Testis (tissue), 5 donors: ENCODE measurements at places on chromosomes 4 and X.

DNA sequence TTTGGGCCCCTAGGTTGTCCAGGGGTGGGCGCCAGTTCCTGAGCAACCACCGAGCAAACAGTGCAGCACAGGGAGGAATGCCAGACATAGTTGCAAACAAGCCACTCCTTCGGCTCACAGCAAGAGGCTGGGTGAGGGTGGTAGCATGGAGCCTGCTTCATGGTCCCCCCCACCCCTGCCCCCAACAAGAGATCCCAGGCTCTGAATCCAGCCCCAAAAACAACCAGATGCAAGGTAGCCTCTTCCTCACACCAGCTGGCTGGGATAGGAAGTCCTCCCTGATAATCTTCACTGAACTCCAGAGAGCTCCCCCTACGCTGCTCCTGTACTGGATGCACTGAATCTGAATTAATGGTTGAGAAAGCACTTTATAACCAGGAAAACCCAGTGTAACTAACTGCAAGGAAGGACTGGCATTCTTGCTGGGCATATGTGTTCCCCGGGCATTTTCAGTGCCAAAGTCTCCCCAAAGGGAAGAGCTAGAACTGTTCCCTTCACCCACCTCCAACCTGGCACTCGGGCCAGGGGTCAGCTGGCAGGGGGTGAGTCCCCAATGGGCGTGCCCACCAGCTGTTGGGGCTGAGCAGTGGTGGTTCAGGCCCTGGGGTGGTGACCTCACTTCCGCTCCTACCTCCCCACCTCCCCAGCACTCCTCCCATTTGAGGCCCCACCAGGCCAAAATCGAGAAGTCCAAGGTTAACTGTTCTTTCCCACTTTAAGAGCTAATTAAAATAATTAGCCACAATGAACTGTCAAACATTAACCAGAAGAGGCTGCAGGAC is 1.5 kb downstream of the ELF4 start:
- no peak for DNase-seq

- no peak for DNase-seq
These were observed 132.6 kb downstream of the AKAP4 start for GRCh38 chrX:50068285-50068563.

GRCh38 chrX:136447308-136447707 is 40.4 kb upstream of the BRS3 start:
- DNase-seq = no peak

DNA sequence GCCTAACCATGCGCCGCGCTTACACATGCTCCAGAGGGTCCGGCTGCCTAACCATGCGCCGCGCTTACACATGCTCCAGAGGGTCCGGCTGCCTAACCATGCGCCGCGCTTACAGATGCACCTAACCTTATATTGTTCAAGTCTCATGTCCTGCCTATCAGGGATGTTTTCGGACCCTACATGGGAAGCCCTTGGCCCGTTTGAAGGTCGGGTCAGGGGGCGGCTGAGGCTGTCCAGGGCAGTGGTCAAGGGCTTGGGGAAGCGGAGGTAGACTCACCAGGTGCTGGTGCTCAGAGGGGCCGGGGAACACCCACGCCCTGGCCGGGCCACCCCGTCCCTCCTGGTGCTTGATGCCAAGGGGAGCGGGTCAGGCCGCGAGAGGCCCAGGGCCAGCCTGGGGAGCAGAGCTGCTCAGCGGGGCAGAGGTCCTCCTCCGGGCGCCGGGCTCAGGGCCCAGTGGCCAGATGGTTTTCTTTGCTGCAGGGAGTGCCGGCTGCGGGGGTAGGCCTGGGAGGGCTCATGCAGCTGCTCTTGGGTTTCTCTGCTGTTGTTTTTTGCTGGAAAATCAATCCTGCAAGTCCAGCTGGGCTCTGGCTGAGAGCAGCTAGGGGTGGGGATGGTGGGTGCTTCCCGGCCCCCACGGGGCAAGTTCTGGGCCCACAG is 35.4 kb upstream of the SPON2 start:
- DNase-seq = peak; percentile 82

- no peak for DNase-seq
These were observed 676.7 kb upstream of the ACTRT1 start for GRCh38 chrX:128728943-128729342.

- no peak for DNase-seq
These were observed 17.5 kb upstream of the SAT1 start for GRCh38 chrX:23765449-23765848.

- DNase-seq = no peak
These were observed 61.2 kb downstream of the HMGB2 start for GRCh38 chr4:173272996-173273395.

DNA sequence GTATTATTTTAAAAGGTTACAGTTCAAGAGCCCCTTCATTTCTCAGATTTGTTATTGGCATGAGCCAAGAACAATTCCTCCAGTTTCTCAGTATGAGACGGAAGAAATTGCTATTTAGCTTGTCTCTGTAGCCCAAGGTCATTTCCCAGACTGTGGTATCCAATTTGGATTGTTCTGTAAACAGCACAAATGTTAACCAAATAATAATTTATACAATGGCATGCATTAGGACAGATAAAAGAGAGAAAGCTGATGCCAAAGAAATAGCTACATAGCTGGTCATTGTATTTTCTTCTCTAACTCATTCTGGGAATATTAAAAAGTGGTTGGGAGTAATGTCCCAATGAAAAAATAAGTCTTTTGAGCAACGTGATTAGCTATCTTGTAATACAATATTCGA is 134.6 kb upstream of the NPY2R start:
- no peak for DNase-seq

GRCh38 chrX:151323054-151323453 is 74.0 kb upstream of the VMA21 start:
- DNase-seq = no peak

GRCh38 chrX:40015693-40016092 is 82.1 kb downstream of the BCOR start:
- no peak for DNase-seq

GRCh38 chrX:38661561-38661960 is 100.2 kb downstream of the TSPAN7 start:
- DNase-seq = no peak

DNA sequence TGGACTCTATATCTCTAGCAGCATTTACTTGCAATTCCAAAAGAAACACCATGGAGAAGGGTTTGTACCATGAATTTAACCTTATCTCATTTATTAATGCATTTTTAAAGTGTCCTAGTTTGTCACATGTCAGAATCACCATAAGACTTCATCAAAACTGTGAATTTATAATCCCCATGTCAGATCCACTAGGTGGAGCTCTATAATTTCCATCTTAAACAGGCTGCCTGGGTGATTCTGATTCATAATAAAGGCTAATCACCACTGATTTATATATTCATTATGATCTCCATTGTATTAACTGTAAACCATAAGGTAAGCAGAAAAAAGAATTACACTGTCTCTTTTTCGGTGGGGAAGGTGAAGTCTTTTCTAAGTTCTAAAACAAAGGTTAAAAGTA is 4.0 kb downstream of the TCEAL2 start:
- no peak for DNase-seq

GRCh38 chr4:54750341-54750740 is 92.6 kb downstream of the KIT start:
- no peak for DNase-seq

- no peak for DNase-seq
These were observed 14.5 kb downstream of the CRMP1 start for GRCh38 chr4:5878359-5878758.

DNA sequence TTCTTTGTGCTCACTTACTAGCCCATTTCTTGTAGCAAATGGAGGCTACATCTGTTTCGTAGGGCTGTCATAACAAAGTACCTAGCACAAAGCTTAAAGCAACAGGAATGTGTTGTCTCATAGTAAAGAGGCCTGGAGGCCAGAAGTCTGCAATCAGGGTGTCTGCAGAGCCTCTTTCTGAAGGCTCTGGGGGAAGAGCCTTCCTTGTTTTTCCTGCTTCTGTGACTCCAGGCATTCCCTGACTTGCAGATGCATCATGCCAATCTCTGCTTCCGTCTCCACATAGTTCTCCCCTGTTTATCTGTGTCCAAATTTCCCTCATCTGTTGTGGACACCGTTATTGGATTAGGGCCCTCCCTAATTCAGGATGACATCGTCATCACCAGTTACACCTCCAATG is 67.1 kb downstream of the SHROOM2 start:
- no peak for DNase-seq

- no peak for DNase-seq
These were observed 443.3 kb upstream of the FAT1 start for GRCh38 chr4:187166886-187167512.

DNA sequence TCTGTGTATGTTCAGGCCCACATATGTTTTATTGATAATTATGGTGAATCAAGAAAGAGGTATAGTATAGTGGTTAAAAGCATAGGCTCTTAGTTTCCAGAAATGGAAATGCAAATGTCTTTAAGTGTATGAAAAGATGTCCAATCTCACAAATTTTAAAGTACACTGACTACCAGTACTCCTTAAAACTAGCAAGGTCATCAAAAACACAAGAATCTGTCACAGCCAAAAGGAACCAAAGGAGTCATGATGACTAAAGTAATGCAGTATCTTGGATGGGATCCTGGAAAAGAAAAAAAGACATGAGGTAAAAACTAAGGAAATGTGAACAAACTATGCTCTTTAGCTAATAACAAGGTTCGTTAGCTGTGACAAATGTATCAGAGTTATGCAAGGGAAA is 661 bp upstream of the RBM41 start:
- DNase-seq = no peak

GRCh38 chr4:187000281-187000680 is 276.6 kb upstream of the FAT1 start:
- DNase-seq = no peak

DNA sequence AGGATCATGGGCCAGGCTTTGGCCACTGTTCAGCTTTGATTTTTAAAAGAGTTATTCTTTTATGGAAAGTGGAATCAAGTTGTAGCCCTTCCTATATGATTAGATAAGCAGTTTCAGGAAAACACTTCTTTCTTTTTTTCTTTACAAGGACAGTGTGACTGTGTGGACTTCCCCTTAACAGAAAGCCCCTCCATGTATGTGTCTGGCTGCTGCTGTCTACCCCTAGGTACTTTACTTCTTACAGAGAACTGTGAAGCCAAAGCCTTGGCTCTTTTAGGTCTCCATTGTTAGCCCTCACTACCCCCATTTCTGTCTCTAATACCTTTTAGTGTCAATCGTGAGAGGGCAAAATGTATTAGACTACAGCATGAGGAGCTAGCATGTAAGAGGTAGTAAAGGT is 19.1 kb downstream of the VSIG1 start:
- DNase-seq = no peak

GRCh38 chr4:2330091-2331042 is 68.5 kb upstream of the MXD4 start:
- no peak for DNase-seq

DNA sequence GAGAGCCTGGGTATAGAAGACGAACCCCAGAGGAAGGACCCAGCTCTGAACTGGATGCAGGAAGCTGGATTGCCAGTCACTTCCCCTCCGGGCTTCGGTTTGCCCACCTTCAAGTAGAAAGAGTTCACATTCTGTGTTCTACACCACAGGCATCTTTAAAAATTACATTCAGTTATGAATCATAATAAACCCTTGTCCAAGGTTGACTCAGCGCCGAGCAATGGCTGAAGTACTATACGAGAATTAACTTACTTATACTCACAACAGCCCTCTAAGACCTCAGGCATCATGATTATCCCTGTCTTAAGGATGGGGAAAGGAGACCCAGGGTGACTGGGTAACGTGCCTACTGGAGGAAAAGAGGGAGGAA is 72.5 kb downstream of the EVC2 start:
- DNase-seq = no peak

- no peak for DNase-seq
These were observed 95.6 kb downstream of the REPS2 start for GRCh38 chrX:17042037-17042436.

GRCh38 chr4:15935504-15936402 is 2.8 kb downstream of the FGFBP1 start:
- DNase-seq = no peak

DNA sequence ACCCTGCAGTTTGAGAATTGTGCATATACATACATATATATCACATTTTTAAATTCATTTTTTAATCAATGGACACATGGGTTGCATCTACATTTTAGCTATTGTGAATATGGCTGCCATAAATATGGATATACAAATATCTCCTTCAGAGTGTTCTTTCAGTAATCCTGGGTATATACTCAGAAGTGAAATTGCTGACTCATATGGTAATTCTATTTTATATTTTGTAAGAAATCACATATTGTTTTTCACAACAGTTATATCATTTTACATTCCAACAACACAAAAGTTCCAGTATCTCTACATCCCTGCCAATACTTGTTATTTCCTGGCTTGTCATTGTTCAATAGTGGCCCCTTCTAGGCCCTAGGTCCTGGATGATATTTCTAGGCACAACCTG is 20.6 kb upstream of the HSFX4 start:
- DNase-seq = no peak

- no peak for DNase-seq
These were observed 83.8 kb upstream of the LCORL start for GRCh38 chr4:18105030-18106011.

GRCh38 chr4:113384600-113384999 is 335.1 kb downstream of the ANK2 start:
- DNase-seq = no peak

- DNase-seq = no peak
These were observed 372.4 kb upstream of the SLIT2 start for GRCh38 chr4:19879330-19879729.

GRCh38 chr4:186755550-186756519 is 32.2 kb upstream of the FAT1 start:
- DNase-seq = no peak

DNA sequence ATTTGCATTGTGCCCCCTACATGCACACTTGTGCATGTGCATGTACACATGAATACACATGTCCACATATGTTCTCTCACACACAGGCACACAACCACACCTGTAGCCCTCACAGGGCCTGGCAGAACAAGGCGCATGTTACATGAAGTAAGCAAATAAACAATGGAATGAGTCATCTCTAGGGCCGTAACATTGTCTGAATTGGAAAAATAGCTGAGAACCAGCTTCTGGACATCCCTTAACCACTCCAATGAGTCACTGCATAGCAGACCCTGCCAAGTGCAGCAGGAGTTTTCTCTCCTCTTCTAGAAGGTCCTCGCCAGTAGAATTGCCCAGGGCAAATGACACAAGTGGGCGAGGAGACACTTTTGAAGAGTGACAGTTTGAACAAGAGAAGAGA is 66.1 kb downstream of the MAGEA10 start:
- no peak for DNase-seq

DNA sequence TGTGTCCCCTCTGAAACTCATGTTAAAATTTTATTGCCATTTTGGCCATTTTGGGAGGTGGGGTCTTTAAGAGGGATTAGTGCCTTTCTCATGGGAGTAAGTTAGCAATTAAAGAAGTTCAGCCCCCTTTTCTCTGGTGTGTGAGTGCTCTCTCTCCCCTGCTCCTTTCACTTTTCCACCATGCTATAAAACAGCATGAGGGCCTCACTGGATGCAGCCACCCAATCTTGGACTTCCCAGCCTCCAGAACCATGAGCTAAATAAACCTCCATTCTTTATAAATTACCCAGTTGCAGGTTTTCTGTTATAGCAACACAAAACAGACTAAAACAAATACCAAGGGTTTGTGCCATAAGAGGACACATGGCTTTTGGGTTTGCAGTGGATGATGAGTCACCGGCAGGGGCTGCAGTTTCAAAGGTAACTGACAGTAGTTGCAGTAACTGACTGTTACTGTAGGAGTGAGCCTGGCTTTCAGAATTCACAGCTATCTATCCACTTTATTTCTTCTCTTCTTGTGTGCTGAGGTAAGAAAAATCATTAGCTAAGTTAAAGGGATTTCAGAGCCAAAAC is 121.5 kb downstream of the PPEF1 start:
- no peak for DNase-seq
